ENCODE measurements at places on chromosomes 5 and 9. TPM values are rescaled to one million over a fixed set of nuclear protein-coding genes. Genes with fewer than 3 reads are reported as not detected.

SPINK13 gene
- total RNA-seq: not detected

SPINK6 gene
- total RNA-seq: not detected

DNA sequence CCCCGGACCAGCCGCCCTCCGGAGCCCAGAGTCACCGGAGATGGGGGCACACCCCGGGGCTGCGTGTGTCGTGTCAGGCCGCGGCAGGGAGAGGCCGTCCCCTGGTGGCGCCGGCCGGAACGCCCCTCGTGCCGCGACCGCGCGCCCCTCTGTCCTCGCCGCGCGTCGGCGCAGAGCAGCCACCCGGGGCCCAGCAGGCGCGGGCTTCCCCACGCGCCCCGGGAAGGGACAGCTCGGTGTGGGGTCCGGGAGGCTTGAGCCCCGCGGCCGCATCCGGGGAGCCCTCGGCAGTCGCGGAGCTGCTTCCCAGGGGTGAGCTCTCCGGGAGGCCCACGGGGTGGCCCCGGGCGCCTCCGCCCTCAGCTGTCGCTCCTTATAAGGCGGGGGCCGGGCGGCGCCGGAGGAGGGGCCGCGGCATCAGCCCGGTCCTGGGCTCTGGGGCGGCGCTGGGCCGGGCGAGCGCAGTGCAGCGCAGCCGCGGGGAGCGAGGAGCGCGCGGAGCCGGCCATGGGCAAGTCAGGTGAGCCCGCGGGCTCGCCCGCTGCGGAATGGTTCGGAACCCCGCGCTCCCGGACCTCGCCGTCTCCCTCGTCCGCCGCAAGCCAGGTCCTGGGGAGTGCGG is at the start of gene GLIPR2:
Gene GLIPR2 (plus strand): TSS at position 462 of the 622 bp plus-strand sequence. CDS start 46 bp downstream, at position 508.
- peak; percentile 81 for DNase-seq

FST gene
- 3.3 TPM for total RNA-seq

DIRAS2 gene
- total RNA-seq: not detected

DNA sequence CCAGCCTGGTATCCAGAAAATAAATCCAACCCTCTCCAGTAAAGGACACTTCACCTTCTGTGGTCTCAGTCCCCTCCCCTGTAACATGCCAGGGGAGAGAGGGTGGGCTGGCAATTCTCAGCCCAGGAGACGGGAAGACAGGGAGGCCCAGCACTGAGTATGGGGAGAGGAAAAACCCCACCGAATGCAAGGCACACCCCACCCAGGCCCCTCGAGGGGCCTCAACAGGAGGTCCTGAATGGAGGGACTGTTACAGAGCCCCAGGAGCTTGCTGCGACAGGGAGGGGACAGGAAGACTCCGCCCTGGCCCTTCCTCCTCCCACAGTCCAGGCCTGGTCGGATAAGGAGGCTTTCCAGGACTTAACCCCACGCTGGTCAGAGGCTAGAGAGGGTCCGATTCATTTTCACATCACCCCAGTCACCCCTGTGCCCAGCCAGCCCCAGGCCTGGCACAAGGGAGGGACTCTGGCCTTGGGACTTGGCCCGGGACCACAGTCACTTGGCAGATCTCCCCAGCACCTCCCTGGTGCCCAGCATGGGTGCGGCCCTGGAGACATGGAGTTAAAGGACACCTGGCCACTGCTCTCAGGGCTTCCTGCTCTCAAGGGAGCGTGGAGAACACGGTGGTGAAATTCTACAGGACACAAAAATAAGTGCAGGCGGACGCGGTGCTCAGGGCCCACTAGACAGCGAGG is 44.9 kb upstream of the STXBP1 start:
- DNase-seq: peak; percentile 67

DNA sequence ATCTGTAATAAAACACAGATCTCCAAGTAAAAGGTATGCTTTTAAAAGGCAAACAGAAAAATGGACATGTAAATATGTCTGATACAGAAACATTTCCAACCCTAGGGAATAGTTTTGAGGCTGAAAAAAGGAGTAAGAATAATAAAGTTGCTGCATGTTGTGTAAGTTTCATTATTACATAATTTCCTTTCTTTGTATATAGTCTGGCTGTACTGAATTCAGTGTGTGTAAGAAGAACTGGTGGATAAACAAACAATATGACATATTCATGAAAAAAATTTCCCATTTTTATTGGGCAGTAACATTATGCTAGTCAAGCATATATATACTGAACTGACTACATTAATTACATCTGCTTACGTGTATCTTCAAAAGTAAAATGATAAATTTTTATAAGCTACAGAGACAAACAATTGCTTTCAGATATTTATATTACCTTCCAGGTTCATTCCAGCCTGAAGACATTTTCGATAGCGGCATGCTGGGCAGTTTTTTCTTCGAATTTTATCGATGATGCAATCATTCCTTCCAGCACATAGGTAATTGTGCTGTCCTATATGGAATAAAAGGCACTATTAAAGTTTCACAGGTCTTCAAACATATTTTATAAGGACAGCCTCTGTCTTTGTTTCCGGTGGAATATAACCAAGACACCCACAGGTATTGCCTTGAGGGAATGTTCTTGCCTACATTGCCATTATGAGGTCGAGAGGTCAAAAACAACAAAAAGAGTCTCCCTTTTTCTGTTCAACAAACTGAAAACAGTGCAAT is 93.6 kb downstream of the NR3C1 start:
- no peak for DNase-seq

- peak; percentile 40 for DNase-seq
Measured at GRCh38 chr9:100066539-100066938, 32.3 kb downstream of the ERP44 start.

- DNase-seq: no peak
Measured at GRCh38 chr5:124263680-124264491, 482.6 kb downstream of the ZNF608 start.

- no peak for DNase-seq
Measured at GRCh38 chr5:113123618-113124017, 147.0 kb downstream of the DCP2 start.

GRCh38 chr9:14273696-14274121 is 40.2 kb downstream of the NFIB start:
- DNase-seq: no peak

DNA sequence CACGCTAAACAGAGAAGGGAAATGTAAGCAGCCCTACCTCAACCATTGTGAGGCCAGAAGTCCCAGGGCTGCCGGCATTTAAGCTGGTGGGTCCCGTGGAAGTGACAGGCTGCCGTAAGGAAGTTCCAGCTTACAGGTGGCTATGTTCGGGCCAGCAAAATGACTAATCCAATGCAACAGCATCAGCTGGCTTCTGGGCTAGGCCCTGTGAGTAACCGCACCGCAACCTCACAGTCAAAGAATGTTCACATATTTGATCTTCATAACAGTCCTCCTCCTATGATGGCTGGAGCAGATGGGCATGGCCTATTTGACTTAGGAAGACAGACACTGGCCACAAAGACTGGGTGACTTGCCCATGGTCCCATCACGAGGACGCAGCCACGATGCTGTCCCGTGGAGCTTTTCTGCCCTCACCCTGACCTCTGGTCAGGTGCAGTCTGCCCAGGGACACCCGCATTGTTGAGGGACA is 88.2 kb downstream of the LIFR start:
- DNase-seq: no peak

CCDC171 gene
- 2.4 TPM for total RNA-seq

DNA sequence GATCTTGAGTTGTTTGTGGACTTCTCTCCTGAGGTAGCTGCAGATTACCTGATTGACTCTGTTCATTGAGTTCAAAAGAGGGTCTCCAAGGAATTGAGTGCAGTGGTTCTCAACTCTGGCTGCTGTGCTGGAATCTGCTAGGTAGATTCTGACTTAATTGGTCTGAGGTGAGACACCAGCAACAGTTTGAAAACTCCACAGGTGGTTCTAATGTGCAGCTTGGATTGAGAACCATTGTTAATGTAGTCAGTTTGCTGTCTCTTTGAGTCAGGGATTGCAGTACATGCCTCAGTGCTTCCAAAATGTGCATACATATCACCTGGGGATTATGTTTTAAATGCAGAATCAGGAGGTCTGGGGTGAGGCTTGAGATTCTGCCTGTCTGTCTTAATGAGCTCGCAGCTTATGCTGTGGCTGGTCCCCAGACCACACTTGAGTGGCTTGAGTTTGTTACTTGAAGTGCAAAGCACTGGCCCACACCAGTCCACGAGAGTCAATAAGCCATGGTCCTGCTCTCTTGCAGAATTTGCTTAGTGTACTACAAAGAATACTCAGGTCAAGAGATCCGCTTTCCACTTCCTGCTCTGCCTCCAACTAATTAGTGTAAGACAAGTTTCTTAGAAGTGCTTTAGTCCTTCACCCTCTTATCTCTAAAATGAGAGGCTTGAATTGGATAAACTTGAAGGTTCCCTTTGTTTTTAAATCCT is 82.3 kb downstream of the ATG10 start:
- no peak for DNase-seq

- DNase-seq: no peak
Measured at GRCh38 chr5:5360941-5361520, 61.4 kb upstream of the ICE1 start.

- peak; percentile 89 for DNase-seq
Measured at GRCh38 chr9:114155263-114155994, at the start of gene COL27A1. TSS of gene COL27A1 (plus strand) at chr9:114155537. CDS start at chr9:114155951, 414 bp downstream.

DNA sequence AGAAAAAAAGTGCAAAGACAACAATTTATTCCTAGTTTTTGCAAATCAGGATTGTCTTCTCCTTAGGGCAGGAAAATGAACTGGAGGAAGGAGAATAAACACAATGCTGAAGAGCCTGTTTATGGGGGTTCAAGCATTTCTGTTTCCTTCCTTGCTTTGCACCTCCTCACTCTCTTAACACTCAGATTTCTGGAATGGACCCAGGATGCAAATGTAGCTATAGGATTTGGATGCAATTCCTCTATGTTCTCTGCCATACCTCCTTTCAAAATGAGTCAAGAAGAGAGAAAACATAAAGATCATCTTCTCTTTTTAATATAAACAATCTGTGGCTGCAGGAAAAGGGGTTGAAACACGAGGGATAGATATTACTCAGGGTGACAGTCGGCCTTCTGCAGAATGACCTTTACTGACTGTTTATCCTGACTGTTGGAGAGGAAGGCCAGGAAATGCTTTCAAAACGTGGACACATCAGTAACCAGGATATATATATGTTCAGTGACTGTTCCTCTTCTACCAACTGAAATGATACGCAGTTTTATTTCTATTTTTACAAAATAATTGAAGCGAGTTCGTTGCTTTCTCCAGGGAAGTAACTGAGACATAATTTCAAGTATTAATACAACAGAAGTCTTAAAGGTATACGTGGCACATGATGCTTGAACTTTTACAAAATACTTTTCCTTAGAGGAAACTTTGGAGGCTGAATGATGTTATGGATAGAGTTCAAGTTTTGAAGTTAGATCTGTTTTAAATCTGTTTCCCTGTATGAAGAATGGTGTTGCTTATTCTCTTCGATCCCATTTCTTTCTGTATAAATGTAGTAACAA is 44.4 kb downstream of the ACTBL2 start:
- no peak for DNase-seq

ANKRA2 gene
- 14.5 TPM for total RNA-seq

- DNase-seq: no peak
Measured at GRCh38 chr5:166370928-166371690, 1920.3 kb upstream of the WWC1 start.

- no peak for DNase-seq
Measured at GRCh38 chr5:79186021-79186420, 49.9 kb upstream of the JMY start.

DNA sequence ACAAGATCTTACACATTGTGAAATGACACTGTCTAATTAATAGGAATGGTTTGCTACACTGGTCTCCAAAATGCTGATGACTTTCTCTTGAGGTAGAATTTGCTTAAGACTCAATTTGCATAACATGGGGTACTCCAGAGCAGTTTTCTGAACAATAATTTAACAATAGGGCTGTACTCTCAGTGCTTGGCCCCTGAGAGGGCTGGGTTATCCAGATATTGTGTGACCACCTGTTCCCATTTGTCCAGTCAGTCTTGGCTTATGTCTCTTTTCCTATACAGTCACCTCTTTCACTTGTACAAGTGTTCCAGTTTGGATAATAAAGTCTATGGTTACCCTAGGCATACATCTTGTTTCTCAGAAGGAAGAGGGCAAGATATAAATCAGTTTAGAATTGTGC is 17.9 kb downstream of the ZSWIM6 start:
- no peak for DNase-seq

- DNase-seq: no peak
Measured at GRCh38 chr9:93843396-93843795, 111.8 kb downstream of the BARX1 start.

CNTRL gene
- 5.0 TPM for total RNA-seq

TAL2 gene
- not detected for total RNA-seq

LMAN2 gene
- total RNA-seq: 53.2 TPM

DNA sequence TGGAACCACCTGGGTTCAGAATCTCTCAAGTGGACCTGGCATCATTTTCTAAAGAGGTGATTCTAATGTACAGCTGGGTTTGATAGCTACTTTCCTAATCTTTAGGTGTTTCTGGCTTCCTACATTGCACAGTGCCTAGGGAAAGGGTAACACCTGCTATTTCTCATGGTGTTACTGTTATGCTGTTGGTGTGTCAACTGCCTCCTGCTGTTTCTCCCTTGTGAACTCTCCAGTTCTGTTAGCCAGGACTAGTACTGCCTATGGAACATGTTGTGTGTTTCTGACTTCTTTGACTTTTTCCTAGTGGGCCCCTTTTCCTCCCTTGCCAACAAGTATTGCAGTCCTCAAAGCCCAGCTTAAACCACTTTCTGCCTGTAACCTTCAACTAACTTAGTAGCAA is 5.5 kb downstream of the ARHGEF28 start:
- DNase-seq: no peak

DNA sequence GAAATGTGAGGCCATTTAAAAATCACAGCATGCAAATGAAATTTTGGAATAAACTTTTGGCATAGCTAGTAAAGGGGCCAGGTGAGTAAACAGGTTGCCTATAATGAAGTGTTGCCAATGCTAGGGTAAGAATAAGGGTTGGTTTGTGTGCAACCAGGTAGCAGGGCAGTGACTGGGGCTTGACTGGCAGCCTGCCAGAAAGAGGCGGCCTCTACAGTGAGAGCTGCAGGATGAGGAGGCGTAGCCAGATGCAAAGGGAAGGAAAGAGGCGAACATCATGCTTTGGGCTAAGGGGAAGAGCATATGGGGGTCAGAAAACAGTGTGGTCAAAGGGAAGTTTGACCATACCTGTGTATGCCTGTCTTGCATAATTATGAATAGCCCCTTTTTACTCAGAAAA is 70.6 kb downstream of the MAST4 start:
- DNase-seq: no peak

GRCh38 chr5:59840200-59840601 is 53.3 kb downstream of the PDE4D start:
- no peak for DNase-seq

DNA sequence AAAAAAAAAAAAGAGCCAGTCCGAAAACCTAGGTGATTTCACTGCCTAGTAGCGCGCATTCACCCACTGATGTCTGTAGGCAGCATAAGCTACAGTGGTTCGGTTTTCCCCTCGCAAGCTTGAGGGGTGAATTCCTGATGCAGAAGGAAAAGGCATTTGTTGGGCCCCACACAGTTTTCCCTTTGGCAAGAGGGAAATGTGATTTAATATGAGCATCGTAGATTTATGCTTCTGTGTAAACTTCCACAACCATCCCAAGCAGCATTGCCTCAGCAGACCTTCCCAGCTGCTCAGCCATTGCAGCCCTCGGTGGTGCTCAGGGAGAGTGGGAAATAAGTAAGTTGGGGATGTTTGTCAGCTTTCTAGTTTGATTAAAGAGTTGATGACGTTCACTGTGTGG is 231.5 kb upstream of the PPP1R2B start:
- no peak for DNase-seq

GRCh38 chr5:56496581-56497063 is 263.5 kb upstream of the ANKRD55 start:
- no peak for DNase-seq
